Stimulated activated CD8-positive, alpha-beta memory T cell treated with anti-CD3 and anti-CD28 coated beads, Interleukin-15, amount 100 ng/mL, for 4 hours (primary cell): ENCODE measurements at places on chromosomes 6 and 20.

DNA sequence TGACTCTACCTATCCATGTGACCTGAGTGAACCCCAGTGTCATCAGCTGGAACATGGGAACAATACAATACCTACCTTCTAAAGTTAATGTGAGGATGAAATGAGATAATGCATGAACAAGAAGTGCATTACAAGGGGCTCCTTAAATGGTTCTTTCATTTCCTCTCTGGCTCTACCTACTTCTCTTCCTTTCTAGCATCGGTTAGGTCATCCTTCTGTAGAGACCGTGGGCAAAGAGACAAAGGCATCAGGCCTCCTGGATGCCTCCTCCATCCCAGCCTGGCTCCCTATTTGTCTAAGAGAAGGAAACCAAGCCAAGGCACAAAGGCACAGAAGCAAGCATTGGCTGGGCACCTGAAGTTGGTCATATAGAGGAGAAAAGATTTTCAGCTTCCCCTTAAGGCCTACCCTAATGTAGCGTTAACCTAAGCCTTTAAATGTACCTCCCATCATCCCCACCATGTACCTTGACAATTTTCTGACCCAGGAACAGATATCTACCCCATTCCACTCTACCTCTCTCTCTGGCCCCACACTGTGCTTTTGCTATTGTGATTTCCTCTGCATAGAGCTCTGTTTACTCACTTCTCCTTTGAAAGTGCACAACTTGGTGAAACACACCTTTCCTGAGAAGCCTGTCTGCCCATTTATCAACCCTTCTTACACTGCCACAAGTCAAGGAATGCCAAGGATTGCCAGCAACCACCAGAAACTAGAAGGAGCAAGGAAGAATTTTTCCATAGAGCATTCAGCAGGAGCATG is 86.6 kb downstream of the GCLC start:
- no peak for DNase-seq

DNA sequence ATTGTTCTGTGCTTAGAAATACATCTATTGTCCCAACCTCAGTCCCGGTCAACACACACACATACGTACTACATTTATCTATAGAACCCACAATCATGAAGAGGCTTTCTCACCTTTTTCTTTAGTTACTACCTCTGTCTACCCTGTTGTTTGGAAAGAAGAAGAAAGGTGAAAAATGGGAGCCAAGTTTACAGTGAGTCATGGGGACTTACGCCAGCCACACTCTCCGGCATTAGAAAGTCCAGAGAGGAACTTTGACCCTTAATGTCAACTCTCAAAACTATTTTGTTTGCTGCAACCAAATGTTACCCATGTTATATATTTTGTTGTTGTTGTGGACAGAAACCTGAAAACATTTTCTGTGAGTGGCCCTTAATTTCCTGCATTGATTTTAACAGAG is 259.1 kb downstream of the ZFAND3 start:
- no peak for DNase-seq

- no peak for DNase-seq
Observed at GRCh38 chr6:35829306-35829705, 24.2 kb downstream of the LHFPL5 start.

DNA sequence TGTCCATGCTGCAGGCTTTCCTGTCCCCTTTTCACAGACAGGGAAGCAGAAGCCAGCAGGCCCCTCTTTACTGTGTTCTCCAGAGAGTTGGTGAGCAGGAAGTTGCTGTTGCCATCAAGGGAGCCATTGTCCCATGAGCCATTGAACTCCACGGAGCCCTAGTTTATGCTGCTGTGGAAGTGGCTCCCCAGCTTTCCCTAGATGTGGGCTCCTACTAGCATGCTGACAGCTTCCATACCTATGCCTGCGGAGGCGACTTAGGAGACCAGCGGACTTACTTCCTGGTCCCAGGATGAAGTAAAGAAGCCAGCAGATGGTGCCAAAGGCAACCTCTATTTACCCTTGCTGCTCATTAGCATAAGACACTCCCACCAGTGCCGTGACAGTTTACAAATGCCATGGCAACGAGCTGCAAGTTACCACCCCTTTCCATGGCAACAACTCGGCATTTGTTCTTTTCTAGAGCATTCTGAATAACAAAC is 30.8 kb upstream of the FKBP1A start:
- no peak for DNase-seq

DNA sequence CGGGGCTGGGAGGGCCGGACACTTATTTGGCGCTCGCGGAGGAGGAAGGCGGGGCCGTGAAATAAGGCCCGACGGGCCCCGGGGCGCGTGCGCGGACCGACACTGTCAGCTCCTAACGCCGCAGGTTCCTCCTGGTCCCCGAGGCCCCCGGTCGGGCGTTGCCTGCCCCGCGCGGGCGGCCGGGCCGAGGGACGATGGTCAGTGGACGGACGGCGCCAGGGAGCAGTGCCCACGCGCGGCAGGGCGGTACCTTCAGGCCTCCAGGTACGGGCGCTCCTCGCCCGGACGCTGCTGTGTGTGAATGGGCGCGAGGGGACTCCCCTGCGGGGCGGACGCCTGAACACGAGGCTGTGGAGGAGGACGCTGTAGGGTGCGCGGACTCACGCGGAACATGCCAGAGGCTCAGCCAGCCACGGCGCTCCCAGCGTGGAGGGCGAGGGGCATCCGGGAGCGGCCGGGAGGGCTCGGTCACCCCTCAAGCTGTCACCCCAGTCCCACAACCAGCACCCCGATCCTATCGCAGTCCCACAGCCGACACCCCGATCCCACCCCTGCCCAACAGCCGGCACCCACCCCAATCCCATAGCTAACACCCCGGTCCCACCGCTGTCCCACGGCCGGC is 339 bp upstream of the GMEB2 start:
- DNase-seq, result peak; percentile 83

GRCh38 chr6:13760307-13761304 is 49.0 kb upstream of the RANBP9 start:
- no peak for DNase-seq

DNA sequence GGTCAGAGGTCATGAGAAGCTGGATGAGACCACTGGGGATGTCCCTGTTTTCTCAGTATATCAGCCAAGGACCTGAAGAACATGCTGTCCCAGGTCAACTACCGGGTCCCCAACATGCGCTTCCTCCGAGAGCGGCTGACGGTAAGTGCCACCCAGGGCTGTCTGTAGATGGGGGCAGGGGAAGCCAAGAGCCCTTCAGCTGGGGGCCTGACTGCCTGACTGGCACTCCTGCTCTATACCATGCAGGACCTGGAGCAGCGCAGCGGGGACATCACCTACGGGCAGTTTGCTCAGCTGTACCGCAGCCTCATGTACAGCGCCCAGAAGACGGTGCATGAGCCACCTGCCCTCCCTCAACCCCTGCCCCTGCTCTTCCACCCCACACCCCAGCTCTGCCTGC is 25.1 kb downstream of the PLCG1 start:
- no peak for DNase-seq

- DNase-seq, result no peak
Observed at GRCh38 chr6:84902354-84902928, 138.0 kb upstream of the TBX18 start.

DNA sequence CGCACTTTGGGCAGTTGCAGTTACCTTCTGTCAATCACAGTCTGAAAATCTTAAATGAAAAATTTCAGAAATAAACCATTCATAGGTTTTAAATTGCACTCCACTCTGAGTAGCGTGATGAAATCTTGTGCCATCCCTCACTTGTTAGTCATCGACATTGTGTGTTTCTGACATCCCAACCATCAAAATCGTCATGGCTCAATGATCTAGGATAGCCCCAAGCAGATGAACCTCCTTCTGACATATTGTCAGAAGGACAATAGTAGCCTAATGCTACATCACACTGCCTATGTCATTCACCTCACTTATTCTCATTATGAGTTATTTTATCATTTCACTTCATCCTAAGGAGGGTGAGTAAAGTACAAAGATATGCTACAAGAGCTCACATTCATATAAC is 284.8 kb downstream of the PTPRK start:
- no peak for DNase-seq

GRCh38 chr6:157253017-157253416 is 70.3 kb downstream of the TMEM242 start:
- no peak for DNase-seq

DNA sequence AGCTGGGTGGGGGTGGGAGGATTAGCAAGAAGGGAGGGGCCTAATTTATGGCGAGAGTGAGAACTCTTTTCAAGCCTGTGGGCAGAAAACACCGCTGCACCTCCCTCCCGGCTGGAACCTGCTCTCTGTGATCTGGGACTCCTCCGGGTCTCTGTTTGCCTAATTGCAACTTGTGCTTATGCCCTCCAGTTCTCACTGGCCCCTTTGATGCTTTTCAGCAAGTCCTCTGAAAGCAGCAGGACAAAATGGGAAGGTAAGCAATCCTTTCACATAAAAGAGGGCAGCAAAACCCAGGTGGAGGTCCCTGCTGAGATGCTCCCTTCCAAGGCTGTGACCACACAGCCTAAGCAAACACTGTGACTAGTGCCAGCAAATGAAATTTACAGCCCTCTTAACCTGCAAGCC is 523.0 kb upstream of the FLRT3 start:
- no peak for DNase-seq

DNA sequence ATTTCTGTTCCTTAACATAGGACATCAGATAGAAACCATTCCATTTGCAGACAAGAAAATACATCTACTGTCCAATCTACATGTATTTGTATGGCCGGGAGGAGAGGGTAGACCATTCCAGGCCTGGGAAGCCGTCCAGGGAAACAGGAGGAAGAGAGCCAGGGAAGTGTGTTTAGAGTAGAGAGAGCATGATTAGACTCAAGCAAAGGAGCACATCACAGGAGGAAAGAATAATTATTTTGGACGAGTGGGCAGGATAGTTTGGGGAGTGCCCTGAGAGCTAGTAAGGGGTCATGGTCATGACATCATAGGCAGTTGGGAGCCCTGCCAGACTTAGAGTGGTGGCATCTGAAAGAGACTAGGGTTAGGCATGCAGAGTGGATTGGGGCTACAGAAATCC is 250.0 kb downstream of the HIVEP2 start:
- DNase-seq, result no peak

DNA sequence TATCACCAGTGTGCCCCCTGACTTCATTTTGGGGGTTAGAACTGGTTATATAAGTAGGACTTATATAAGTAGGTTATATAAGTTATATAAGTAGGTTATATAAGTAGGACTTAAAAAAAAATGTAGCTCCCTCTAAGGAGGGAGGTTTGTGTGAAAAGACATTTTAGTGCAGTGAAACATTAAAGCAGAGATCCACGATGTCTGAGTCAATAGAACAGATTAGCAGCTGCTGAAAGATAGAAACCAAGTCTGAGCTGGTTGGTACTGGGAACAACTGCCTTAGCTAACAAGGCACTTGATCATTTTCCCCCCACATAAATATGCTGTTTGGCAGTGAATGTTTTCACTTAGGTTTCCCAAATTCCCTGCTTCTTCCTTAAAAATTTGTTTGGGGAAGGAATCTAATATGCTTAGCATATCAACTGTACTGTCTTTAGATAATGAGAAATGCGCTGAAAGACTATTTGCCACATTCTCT is 2.1 kb upstream of the RPS12 start:
- DNase-seq, result no peak

- DNase-seq, result no peak
Observed at GRCh38 chr6:89347825-89348224, 4.7 kb downstream of the UBE2J1 start.

- DNase-seq, result no peak
Observed at GRCh38 chr6:149246691-149247384, 70.7 kb upstream of the TAB2 start.

- DNase-seq, result no peak
Observed at GRCh38 chr20:9359561-9360308, 154.7 kb upstream of the LAMP5 start.

DNA sequence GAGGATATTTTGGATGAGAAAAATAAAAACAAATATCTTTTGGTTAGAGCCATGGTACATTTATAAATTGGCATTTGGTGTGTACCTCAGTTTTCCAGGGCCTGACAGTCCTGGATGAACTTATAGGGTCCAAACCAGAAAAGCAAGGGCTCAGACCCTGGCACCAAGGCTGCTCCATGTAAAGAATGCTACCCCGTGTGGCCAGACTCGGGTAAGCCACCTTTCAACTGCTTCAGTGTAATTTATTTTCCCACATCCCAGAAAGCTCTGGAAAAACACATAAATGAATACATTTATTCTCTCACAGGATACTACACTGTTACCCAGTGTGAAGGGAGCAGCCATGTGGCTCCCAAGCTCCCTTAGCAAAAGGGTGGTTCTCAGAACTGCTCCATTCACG is 13.8 kb downstream of the MRPL14 start:
- DNase-seq, result no peak

GRCh38 chr20:63258781-63259180 is 4.5 kb upstream of the NKAIN4 start:
- DNase-seq, result no peak

- DNase-seq, result no peak
Observed at GRCh38 chr20:52675375-52675774, 296.8 kb upstream of the TSHZ2 start.

DNA sequence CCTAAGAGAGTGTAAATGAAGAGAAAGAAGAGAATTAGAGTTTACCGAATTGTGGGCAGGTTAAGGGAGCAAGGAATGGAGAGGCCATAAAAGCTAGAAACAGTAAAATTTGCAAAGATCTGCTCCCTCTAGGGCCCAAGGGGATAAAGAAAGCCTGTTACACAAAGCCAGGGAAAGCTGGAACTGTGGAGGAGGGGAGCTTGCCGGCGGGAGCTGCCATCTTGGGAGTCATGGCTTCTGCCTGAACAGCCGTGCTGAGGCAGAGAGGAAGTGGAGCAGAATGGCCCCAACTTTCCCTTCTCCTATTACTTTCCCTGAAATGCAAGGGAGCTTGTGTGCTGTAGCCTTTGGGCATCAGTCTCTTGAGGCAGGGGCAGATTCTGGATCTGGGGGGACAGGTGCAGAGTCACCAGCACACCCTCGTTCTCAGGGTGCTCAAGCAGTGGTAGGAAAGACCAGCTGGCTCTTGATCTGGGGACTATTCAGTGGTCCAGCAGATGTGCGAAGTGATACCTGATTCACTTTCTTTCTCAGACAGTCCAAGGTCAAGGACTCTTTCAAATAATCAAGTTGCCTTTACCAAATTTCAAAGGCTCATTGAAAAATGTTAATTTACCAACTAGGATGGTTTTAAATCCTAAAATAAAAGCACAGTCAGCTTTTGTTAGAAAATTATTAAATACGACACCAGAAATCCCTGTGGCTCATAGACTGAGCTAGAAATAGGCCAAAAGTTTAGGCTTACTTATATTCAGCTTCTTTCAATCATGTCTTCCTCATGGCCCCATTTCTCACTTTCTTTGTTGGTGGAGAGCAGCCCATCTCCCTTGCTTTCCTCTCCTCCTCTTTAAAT is 25.7 kb downstream of the LAMA4 start:
- DNase-seq, result no peak

- DNase-seq, result no peak
Observed at GRCh38 chr6:139474145-139475108, 100.0 kb upstream of the CITED2 start.

GRCh38 chr20:6920991-6921613 is 153.6 kb downstream of the BMP2 start:
- no peak for DNase-seq

- no peak for DNase-seq
Observed at GRCh38 chr6:57302477-57302876, 15.0 kb upstream of the PRIM2 start.
